Activated CD4-positive, alpha-beta T cell treated with anti-CD3 and anti-CD28 coated beads for 4 hours (primary cell): ENCODE measurements at places on chromosomes 3 and 15.

- no peak for DNase-seq
Observed at GRCh38 chr3:189841473-189842205, 210.4 kb downstream of the TP63 start.

DNA sequence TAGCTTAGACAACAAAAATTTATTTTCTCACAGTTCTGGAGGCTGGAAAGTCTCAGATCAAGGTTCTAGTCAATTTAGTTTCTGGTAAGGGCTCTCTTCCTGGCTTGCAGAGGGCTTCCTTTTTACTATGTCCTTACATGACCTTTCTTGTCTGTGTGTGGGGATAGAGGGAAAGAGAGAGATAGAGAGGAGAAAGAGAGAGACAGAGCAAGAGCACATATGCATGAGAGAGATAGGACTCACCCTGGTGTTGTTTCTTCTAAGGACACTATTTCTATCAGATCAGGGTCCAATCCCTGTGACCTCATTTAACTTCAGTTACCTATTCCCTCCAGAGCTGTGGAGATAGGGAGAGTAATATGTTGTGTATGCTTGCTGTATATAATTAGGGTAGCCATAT is 44.9 kb upstream of the TEX9 start:
- no peak for DNase-seq

GRCh38 chr3:16357186-16358121 is 92.4 kb downstream of the OXNAD1 start:
- DNase-seq, result no peak

GRCh38 chr3:110629917-110630316 is 441.7 kb upstream of the NECTIN3 start:
- no peak for DNase-seq

- no peak for DNase-seq
Observed at GRCh38 chr15:99963096-99963825, 230.0 kb upstream of the LYSMD4 start.

GRCh38 chr3:172354931-172355499 is 93.2 kb downstream of the GHSR start:
- DNase-seq, result no peak

- no peak for DNase-seq
Observed at GRCh38 chr15:35495080-35495479, 50.9 kb downstream of the DPH6 start.

DNA sequence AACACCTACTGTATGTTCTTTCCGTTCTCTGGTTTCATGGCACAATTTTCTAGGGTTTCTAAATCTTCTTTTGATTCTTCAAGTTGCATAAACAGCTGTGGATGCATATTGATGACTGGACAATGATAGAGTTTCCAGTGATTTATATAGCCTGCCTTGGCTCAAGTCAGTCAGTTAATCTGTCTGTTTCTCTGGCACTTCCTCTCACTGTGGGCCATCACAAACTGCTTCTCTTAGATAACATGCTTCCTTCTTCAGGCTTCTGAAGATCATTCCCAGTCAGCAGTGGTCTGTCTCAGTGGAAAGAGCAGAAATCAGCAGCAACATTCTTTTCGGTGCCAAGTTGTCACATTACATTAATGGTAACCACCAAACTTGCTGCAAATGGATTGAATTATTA is 207.2 kb downstream of the RYR3 start:
- no peak for DNase-seq

GRCh38 chr3:79491029-79491641 is 276.7 kb downstream of the ROBO1 start:
- no peak for DNase-seq

GRCh38 chr15:66895794-66896453 is 169.5 kb upstream of the SMAD3 start:
- no peak for DNase-seq

DNA sequence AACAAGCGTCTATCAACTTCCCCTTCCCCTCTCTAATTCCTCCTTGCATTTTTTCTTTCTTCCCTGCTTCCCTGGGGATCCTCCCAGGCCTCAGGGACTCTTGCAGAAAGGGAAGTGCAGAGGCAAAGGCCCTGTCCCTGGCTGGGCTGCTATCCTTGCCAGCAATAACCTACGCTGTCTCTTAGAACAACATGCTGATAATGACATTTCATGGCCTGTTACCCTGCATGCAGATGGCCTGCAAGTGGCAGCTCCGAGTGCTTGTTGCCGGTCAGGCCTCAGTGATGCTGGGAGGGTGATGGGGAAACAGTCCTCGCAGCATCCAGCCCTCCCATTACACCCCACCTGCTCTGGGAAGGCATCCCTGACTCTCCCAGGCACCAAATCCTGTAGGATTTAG is 167.6 kb downstream of the RAB11A start:
- no peak for DNase-seq

GRCh38 chr15:26873846-26874245 is 7.0 kb downstream of the GABRA5 start:
- DNase-seq, result no peak

DNA sequence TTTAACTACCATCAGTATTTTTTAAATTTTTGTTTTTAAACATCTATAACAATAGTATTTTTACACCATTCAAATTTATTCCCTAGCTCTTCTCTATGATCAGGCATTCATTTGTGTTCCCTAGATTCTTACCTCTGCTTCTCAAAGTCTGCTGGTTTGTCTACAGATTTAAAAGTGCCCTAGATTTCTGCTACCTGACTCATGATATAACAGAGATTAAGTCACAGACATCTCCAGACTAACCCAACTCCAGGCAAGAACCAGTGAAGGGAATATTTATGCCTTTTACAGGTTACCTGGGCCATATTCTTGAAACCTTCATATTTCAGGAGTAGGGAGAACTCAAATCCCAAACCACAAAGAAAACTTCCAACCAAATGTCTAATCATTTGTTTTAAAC is 38.8 kb downstream of the ADAM10 start:
- no peak for DNase-seq

GRCh38 chr3:192869131-192870031 is 48.3 kb downstream of the MB21D2 start:
- DNase-seq, result no peak

GRCh38 chr15:73897441-73898261 is 24.3 kb downstream of the TBC1D21 start:
- DNase-seq, result peak; percentile 27

DNA sequence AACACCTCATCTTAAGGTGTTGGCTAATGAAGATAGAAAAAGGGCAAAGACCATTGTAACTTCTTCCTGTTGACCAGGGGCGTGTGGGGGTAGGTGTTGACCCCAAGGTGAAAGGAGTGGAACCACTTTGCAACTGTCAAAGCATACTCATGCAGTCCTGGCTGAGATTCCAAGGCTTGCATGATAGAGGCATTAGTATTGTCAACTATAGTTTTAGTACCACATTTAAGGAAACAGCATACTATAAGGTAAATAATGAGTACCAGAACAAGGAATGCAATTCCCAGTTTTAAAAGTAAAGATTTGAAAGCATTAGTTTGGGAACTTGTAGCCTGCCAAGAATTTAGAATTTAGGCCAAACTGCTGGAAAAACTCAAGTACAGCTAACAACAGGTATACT is 27.8 kb upstream of the ADGRG7 start:
- no peak for DNase-seq

DNA sequence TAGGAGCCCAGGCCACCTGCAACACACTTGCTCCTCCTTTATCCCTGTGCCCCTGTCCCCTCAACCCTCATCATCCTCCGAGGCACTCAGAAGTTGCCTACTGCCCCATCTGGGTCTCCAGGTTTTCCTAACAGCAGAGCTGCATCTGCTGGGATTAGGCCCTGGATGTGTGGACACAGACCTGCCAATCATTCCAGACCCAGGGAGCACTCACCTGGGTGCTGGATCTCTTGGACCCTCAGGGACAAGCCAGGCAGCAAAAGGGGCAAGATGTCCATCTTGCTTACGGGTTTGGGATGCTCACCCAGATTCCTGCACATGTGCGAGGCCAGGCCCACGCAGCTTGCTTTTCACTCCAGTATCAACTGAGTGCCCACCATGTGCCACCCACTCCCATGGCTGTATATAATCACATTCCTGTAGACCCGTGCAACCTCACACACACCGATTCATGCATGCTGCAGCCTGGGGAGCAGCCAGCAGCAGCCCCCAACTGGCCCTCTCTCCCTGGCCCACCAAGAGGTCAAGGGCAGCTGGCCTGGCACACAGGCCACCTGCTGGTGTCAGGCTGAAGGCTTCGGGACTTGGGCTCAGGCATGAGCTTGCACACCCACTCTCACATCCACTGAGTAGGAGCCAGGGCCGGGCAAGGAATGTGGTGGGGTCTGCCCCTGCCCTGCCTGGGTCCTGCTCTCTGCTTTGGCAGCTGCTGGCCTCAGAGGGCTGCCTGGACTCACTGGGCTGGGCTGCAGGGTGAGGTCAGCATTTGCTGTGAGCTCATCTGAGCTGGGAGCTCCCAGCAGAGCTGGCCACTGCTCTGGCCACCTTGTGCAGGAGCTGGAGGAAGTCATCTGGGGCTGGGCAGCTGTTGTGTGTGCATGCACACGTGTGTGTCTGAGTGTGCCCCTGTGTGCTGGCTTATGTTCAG is 14.9 kb downstream of the PRKCD start:
- DNase-seq, result no peak

DNA sequence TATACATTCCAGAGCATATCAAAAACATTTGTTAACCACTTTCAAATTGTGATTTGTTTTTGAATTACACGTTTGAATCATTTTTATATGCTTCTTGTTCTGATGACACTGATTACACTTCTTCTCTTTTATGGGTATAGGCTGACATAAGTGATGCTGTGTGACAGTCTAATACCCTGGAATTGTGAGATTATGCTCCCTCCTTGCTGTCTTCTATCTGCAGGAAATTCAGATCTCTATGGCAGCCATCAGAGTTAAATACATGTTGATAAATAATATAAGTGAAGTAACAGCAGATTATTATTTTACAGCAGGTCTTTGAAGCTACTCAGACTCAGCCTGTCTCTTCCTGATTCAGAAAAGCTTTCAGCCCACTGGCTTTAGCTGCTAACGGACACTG is 248.9 kb downstream of the ZMAT3 start:
- DNase-seq, result no peak

DNA sequence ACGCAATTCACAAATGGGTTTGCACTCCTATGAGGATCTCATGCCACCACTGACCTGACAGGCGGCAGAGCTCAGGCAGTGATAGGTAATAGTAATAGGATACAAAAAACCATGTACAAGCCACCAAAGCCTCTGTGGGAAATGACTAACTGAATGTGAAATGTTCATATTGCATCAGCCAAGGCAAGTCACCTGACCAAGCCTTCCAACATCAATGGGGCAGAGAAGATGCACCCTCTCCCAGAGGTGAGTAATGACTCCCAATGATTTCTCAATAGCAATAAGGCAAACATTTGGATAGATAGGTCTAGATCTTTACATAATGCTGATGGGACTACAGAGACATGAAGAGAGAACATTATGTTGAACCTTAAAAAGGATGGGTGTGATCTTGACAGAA is 14.9 kb downstream of the CNTN3 start:
- no peak for DNase-seq

- no peak for DNase-seq
Observed at GRCh38 chr15:37880009-37880834, 54.2 kb upstream of the TMCO5A start.

DNA sequence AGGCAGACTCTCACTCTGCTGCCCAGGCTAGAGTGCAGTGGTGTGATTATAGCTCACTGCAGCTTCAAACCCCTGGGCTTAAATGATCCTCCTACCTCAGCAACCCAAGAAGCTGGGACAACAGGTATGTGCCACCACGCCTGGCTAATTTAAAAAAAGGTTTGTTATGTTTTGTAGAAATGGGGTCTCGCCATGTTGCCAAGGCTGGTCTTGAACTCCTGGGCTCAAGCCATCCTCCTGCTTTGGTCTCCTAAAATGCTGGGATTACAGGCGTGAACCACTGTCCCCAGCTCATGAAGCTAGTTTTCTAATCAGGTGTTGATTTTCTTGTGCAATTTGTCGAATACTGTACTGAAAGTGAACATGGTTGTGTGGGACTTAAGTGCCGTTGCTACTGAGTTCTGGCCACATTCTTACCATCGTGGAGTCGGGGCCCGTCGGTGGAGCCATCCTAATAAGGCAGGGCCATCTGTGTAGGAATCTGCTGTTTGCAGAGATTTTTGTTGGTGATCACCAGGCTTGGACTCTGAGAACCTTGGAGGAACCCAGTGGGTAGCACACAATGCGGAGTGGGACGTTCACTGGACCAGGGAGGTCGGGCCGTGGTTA is 193.2 kb downstream of the GOLGA6L6 start:
- no peak for DNase-seq

DNA sequence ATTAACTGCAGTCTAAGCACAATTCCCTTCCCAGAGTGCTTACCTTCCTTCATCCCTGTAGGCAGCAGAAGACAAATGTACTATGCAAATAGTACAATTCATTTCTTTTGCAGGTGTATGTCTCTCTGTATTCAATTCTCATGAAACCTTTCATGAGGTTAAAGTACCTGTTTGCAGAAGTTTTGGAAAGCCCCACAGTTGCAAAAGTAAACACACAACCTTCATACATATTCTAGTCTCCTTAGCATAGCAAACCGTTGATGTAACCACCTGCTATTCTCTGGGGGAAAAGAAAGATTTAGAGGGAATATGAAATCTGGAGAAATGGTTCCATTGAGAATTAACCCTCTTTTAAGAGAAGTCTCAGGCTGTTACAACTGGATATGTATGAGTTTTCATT is 200.3 kb upstream of the SUCLG2 start:
- DNase-seq, result no peak

DNA sequence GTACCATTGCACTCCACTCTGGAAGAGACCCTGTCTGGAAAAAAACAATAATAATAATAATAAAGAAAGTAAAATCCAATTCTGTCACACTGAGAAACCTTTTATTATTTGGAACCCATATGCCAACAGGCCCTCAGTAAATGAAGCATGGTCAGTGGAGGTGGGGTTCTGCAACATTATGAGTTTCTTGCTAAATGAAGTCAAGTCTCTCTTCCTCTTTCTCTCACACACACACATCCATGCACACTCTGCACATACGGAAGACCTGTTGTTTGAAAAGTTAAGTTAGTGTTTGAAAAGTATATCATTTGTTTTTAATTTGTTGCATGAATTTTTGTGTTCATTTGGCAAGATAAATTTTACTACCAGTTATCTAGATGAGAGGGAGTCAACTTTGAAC is 27.8 kb downstream of the GAP43 start:
- DNase-seq, result no peak

DNA sequence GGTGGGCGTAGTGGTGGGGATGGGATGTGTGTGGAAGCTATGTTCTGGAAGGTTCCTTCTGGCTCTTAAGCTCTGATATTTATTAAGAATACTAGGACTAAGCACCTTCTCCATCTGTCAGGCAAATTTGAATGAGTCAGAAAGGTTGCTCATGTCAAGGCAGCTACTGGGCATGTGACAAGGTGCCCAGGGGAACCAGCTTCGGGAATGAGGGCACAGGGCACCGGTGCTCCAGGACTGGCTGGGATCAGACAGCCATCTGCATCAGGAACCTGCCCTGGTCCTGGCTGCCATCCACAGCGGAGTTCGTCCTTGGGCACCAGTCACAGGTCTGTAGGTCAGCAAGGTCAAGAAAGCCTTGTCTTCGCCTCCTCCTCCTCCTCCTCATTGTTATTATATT is 32.5 kb downstream of the CA12 start:
- no peak for DNase-seq
